ENCODE measurements at places on chromosomes 6 and 20.

DNA sequence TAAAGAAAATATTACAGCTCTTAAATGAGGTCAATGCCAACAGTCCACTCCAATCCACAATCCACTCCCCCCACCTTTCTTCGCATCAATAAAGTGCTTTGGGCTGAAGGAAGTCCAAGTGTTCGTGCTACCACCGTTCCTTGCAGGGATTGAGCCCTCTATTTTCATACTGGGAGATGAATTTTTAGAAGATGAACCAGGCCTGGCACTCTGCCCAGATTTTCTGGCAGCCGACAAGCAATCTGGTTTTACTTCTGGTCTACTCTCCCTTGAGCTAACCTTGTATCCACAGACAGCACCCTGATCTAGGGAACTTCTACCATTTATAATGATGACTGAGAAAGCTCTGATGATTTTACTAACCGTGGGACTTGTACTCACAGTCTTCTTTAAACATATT is 72.3 kb downstream of the BTBD9 start:
- DNase-seq, result peak; percentile 69

- DNase-seq, result no peak
Measured at GRCh38 chr6:104630955-104631354, 228.8 kb downstream of the HACE1 start.

GRCh38 chr20:51481341-51481914 is 61.1 kb downstream of the NFATC2 start:
- DNase-seq, result no peak

GRCh38 chr6:43853066-43853650 is 83.1 kb downstream of the VEGFA start:
- DNase-seq, result no peak

DNA sequence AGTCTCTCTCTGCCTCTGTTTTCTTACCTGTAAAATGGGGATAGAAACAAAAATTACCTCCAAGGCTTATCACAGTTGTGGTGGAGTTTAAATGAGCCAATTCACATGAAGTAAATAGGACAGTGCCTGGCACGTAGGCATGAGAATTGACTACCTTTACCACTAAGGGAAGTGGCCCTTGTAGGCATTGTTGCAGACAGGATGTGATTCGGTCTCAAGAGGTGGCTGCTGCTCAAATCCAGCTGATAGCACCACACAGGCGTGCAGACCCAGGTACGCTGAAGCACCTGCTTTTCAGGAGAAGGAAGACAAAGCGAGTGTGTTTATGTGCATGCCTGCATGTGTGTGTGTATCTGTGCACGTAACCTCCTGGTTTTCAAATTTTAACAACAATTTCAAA is 108.6 kb downstream of the EYA2 start:
- no peak for DNase-seq

DNA sequence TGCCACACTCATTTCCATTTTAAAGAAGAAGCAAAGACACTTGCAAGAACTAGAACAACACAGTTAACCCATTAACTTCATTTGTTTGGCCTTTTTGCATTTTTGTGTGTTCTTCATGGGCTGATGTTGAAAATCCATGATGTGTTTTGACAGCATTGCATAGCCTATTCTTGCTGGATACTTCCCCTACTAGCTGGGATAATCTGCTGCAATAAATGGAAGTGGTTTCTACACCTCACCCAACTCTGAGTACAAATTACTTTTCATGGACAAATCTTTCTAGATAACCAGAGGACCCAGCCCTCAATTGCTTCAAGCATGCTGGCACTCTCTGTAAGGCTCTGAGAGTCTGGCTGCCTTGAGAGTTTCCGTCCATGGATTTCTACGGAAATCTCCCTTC is 26.5 kb downstream of the CST9L start:
- DNase-seq, result no peak

DNA sequence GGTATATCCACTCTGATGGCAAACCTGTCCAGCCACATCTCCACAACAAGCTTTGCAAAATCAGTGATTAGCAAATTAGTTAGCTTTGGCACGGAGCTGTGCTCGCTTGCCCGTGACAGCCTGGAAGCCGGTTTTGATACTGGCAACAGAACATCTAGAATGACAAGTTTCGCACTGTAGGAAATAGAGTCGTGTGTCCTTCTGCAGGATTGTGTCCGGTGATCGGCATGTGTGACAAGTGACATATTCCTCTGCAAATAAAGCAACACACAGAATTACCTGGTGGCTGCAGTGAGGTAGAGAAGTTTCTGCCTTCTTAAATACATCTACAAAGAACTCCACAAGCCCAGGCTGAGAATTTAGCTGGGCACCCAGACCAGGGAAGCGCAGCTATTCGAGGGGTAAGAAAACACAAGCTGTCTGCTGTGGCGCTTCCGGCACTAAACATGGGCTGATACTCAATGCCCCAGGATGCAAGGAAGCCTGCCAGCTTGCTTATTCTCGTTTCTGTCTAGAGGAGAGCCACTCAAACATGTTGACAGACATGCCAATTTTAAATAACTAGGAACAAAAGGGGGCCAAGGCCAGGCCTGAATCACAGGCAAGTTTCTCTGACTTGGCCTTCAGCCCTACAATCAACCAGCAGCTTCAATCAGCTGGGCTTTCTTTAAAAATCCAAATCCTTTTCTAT is 22.2 kb downstream of the EIF2S2 start:
- DNase-seq, result no peak

DNA sequence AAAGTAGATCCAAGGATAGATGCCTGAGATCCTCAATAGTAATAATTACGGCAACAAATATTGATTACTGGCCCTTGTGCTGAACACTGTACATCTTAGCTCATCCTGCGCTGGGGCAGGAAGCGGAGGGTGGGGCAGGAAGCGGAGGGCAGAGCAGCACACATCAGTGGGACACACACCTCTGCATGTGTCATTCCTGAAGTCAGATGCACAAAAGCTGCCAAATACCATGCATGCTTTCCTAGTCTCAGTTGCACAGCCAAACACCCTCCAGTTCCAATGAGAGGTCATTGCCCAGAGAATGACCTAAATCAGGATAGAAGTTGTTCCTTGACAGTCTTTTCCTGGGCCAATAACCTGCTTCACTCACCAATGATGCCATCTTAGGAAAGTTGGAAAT is 74.4 kb upstream of the FOXC1 start:
- no peak for DNase-seq

DNA sequence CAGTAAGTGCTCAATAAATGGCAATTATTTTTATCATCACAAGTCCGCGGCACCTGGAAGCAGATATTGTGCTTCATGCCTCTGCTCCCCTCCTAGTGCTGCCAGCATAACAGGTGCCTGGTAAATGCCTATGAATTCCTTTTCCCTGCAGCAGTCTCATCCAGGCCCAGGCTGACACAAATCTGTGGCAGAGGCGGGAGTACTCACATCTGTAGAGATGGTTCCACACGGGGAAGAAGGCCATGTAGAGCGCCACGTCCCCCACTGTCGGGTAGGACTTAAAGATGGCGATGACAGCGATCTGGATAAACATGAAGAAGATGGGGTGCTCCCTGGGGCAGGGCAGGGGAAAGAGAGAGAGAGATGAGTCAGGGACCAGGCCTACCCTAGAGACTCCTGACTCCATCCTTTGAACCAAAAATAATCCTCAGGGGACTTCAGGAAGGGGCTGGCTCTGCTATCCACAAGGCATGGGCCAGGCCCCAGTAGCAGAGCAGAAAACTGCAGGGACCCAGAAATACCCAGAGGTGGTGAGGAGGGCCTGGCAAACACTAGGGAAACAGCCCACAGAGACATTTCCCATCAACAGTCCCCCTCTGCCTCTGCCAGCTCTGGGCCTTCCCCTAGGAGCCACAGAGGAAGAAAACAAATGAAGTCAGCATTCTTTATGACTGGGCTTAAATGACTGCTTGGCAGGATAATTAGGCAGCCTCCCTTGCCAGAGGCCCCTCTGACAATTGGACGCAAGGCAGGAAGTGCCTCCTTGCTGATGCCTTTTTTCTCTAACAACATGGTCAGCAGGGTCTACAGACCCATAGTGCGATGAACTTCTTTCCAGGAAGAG is 23.0 kb downstream of the MAP1LC3A start:
- peak; percentile 68 for DNase-seq

DNA sequence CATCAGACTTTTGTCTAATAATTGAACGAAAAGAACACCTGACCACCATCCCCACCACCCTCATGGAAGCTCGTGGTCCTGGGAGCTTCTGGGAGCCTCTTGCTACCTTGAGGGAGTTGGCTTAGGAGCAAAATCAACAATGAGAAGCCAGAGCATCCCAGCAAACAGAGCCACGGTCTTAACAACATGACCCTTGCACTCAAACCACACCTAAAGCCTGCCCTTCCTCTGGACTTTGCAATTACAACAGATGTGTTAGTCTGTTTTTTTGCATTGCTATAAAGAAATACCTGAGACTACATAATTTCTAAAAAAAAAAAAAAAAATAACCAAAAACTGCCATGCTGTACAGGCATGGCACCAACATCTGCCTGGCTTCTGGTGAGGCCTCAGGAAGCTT is 9.5 kb upstream of the RBM24 start:
- DNase-seq, result no peak

- no peak for DNase-seq
Measured at GRCh38 chr20:7516621-7517111, 423.6 kb downstream of the HAO1 start.

GRCh38 chr20:50187403-50188051 is 3.1 kb upstream of the CEBPB start:
- DNase-seq, result peak; percentile 45

DNA sequence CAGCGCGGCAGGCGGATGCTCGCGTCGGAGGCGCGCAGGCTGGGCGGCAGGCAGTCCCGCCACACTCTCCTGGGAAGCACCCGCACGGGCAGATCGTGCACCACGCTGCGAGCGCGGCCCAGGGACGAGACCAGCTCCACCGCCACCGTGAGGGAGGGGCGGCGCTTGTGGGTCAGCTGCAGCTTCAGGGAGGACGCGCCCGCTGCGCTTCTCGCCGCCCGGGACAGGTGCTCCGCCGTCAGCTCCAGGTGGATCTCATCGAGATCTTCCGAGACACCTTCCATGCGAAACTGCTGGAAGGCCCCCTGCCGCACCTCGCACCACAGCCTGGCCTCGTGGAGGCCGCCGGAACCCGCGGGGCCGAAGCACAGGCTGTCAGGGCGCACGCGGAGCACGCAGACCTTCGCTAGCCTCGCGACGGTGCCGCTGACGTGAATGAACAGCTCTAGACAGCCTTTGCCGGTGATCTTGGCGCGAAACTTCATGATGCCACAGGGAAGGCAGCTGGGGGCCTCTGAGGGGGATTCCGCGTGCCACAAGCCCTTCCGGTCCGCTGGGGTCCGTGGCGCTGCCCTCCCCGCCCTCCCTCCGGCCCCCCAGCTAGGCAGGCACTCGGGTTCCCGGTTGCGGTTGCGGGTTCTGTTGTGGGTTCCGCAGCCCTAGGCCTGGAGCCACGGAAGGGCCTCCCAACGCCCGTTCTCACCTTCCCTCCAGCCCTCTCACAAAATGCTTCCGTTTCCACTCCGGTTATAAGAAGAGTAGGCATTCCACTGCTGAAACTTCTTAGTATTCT is at the start of gene HUS1B:
Gene HUS1B, minus strand, starts transcription at position 641 of the 793 bp plus-strand sequence. Its CDS starts 156 bp downstream, at position 485.
- DNase-seq, result no peak

DNA sequence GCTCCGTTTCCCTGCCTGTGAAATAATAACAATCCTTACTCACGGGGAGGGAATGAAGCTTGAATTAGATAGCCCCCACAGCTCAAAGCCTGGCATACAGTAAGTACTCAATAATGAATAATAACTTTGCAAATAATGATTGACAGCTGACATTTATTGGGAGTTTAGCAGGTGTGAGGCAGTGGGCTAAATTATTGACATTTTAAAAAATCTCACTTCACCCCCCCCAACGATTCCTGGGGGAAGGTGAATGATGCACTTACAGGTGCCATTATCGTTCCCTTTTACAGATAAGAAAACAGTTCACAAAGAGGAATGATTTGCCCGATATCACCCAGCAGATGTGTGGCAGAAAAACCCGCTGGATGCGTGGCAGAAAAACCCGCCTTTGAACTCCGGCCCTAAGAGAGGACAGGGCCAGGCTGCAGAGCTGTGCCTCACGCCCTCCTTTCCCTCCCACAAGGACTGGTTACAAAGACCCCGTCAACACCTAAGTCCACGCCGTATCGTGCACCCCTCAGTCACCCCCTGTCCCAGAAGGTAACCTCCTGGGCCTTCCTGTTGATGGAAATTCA is 114.2 kb upstream of the PTPN1 start:
- no peak for DNase-seq

- no peak for DNase-seq
Measured at GRCh38 chr6:122704066-122704465, 75.5 kb upstream of the FABP7 start.

GRCh38 chr6:156826290-156826955 is 49.2 kb downstream of the ARID1B start:
- DNase-seq, result no peak

DNA sequence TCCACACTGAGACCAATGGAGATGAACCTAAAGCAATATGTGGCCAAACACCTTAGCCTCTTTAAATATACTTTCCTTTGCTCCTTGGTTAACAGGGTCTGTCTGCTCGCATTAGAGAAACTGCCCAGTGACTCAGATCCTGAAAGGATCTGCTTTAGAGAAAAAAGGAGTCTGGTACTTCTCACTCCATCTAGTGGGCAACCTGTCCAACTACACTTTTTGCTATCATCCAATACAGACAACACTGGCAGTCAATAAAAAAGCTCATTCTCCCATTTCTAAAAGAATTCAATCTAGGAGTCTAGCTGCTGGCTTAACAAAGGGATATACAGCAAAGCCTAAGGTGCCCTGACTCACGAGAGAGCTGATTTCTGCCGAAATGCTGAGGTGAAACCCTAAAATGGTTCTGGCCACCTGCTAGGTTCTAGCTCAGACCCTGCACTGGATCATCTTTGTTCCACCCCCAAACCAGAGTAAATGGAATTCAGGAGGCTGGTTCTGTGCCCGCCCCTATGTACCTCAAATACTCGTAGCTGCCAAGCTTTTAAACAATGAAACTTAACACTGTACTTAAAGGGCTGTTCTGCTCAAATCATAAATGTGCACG is 11.5 kb downstream of the GNL1 start:
- peak; percentile 68 for DNase-seq

DNA sequence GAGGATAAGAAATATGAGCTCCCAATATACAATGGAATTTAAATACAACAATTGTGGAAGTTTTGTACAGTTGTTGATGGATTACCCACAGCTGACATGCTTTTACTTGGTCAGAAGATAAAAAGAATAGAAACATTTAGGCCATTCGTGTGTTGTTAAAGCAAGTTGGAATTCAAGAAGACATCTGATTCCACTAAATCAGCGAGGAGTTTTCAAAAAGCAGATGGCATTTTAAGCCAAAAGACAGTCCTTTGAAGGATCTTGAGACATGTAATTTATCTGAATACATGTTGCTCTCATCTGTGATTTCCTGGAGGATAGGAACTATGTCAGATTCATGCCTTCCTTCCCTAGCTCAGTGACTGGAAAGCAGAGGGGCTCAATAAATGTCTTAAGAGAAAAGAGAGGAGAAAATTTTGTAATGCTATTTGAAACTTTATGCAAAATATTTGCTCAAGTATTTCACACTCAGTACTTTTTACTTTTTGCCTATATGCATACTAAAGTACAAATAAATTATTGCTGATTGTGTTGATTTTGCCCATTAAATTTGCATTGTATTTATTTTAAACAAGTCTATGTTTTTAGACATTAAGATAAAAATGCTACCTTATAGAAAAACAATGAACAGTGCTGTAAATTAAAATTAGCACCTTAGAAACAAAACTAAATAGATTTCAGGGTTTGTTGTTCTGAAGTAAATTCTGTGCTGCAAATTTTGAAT is 733.8 kb upstream of the FLRT3 start:
- DNase-seq, result no peak
